NCI-H2081 (cell line): ENCODE measurements at places on chromosomes 7 and 10.

DNA sequence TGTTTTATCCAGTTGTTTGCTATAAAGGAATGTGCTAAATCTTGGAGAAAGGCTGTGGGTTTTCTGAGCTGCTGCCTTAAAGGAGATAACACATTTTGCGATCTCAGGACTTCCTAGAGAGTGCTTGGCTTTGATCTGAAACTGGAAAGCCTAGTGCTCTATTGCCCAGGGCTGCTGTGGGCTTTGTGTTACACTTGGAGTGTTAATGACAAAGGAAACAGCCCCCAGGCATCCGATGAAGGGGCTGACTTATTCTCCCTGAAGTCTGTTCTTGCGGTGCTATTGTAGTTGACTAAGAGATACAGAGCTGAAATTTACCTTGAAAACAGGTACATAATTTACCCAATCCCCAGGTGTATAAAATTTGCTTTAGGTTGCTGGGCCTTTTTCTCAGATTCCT is 74.5 kb downstream of the SND1 start:
- DNase-seq = no peak

DNA sequence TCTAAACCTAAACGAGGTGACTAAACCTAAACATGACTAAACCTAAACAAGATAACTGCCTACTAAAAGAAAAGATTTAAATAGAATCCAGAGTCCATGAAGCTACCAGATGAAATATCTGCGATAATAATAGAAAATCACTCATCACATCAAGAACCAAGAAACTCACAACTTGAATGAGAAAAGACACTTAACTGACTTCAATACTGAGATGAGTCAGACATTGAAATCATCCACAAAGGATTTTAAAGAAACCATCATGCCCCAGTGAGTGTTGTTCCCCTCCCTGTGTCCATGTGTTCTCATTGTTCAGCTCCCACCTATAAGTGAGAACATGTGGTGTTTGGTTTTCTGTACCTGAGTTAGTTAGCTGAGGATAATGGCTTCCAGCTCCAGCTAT is 416.0 kb downstream of the CALN1 start:
- DNase-seq = no peak

GRCh38 chr10:129719889-129720590 is 244.0 kb downstream of the EBF3 start:
- no peak for DNase-seq

DNA sequence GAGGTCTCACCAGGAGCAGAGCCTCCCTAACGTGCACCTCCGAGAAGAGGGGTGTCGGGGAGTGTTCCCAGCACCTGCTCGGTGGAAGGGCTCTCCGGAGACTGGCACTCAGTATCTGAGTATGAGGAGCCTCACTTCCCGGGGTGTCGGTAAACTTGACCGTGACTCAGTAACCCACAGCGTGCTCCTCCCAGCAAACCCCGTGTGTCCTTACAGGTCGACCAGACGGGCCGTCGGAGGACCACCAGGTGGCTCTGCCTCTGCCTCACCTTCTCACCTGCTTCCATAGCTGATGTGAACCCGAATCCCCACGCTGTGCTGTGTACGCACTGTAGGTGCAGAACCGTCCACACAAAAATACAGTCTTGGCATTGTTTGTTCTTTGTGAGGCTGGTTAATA is 29.0 kb upstream of the KNDC1 start:
- DNase-seq = no peak

DNA sequence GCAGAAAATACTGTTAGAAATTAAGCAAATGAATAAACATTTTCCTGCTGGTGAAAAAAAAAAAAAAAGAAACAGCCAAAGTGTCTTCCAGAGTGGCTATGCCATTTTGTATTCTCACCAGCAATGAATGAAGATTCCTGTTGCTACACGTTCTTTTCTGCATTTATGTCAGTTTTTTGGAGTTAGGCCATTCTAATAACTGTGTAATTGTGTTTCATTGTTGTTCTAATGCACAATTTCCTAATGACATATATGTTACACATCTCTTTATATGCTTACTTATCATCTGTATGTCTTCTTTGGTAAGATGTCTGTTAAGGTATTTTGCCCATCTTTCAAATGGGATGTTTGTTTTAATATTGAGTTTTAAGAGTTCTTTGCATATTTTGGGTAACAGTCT is 213.7 kb downstream of the ITGB1 start:
- no peak for DNase-seq

- DNase-seq = no peak
Measured at GRCh38 chr10:129966370-129966888, 2.4 kb upstream of the EBF3 start.

DNA sequence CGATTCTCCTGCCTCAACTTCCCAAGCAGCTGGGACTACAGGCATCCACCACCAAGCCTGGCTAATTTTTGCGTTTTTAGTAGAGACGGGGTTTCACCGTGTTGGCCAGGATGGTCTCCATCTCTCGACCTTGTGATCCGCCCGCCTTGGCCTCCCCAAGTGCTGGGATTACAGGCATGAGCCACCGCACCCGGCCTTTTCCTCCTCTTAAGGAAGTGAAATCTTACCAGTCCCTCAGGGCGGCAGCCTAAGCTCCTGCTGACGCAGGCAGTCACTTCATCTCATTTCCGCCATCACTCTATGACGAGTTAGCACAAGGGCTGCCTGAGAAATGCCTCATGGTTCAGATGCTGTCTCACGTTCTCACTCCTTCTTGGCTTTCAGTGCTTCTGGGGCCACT is 246.0 kb upstream of the SHH start:
- no peak for DNase-seq

GRCh38 chr7:15197042-15197977 is 294.8 kb upstream of the DGKB start:
- no peak for DNase-seq

DNA sequence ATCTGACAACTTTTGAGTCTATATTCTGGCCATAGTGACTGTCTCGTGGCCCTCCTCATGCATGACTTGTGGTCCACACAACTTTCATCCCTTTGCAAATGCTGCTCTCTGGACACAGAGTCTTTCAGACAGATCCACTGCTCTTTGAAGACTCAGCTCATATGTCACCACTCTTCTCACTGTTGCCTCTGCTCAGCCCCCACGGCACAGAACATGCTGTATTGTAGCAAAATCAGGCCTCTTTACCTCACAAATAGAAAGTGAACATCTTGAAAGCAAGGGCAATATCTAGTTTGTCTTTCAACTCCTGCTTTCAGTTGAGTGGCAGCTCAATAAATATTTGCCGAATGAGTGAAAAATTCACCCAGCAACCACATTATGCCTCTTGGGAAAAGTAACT is 443.5 kb downstream of the NRG3 start:
- DNase-seq = no peak

DNA sequence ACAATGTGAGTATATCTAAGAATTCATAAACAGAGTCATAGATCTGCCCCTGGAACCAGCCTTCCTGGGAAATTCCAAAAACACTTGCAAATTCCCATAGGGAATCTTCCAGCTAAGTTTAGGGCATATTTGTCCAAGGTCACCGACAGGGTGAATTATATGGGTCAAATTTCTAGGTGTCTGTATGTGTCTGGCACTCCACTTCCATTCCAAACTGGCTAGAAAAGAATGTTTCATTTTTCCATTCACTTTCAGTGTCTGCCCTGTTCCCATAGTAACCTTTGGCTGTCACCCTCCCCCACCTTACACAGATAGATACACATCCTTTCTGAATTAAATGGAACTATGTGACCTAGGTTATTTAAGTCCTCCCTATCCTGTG is 230.9 kb downstream of the CREB5 start:
- no peak for DNase-seq

- no peak for DNase-seq
Measured at GRCh38 chr7:141221007-141221612, 147.2 kb downstream of the TMEM178B start.

DNA sequence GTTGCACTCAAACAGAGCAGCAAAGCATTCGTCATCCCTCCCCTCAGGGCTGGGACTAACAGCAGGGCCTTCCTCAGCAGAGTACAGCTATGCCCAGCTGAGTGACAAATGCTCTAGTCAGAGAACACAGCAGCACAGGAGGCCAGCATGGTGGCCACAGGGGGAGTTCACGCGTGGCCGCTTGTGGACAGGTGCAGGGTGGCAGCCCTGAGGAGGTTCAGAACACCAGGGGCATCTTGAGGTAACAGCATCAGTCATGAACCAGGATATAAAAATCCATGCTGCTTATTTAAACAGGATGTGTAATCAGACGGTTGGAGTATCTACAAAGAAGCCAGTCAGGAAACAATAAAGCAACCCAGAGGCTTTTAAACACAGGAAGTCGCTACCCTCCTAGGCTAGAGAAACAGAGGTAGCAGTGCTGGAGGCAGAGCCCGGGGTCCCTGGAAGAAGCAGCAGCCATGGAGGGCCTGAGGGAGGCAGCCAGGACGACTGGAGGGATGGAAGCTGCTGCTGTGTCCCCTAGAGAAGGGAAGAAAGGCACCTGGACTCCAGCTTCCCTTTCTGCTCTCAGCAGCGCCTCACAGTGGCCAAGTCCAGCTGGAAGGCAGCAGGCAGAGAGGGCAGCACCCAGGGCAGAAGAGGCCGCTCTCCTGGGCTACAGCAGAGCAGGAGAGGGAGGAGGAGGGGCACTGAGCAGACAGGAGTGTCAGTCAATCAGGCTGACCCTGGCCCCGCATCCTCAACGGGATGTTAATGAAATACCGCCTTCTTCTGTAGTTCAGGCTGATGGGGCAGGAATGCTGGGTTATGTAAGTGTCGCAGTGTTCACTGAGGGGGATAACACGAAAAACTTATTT is 70.8 kb upstream of the UCN3 start:
- DNase-seq = peak; percentile 5

GRCh38 chr7:135970045-135970444 is 7.1 kb downstream of the MTPN start:
- no peak for DNase-seq

- DNase-seq = no peak
Measured at GRCh38 chr7:47043304-47043703, 538.6 kb downstream of the TNS3 start.

DNA sequence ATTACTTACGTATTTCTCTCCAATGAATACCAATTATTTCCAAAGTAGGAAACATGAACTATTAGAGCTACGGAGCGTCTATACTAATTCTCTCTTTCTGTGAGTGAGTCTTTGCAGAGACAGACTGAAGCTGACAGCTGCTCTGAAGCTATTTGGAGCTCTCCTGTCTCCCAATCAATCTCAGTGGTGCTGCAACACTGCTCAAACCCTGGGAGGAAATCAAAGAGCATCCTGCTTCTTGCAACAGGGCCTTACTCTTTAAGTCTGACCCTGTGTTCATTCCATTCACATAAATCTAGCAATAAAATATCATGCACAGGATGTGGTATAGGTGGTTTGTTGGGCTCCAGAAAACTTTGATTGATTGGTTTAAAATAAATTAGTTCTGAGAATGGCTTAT is 685.7 kb upstream of the IGFBP3 start:
- DNase-seq = no peak

GRCh38 chr10:73865459-73866442 is 8.6 kb downstream of the CAMK2G start:
- DNase-seq = no peak

- peak; percentile 32 for DNase-seq
Measured at GRCh38 chr10:130169136-130169859, 33.1 kb downstream of the GLRX3 start.

GRCh38 chr10:96840841-96841518 is 8.9 kb downstream of the LCOR start:
- DNase-seq = no peak

DNA sequence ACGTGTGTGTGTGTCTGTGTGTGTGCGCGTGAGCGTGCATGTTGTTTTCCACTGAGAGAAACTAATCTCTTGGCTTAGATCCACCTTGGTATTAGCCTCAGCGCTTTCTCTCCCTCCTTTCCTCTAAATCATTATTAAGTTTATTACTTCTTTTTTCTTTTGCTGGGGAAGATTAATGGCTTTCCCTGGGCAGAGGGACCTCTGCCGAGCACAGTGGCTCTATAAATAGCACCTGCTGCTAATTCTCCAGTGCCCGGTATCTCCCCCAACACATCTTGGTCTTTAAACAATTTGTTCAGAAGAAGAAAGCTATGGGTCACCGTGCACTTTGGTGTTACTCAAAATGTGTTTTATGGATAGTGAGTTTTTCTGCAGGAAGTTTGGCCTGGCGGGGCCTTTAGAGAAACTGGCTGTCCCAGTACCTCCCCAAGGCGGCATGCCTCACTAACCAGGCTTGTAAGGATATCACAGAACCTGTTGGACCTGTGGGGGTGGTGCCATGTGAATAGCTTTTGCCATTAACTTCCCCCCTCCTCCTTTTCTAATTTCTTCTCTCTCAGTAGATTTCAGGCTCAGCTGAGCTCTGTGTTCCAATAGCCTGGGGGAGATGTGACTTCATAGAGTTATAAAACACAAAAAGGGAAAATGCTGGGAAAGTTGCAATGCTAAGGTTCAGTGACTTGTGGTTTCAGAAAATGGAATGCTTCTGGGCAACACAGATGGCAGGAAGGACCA is 70.1 kb upstream of the RAB11FIP2 start:
- no peak for DNase-seq

GRCh38 chr10:87960230-87960629 is 96.8 kb downstream of the PTEN start:
- DNase-seq = no peak

DNA sequence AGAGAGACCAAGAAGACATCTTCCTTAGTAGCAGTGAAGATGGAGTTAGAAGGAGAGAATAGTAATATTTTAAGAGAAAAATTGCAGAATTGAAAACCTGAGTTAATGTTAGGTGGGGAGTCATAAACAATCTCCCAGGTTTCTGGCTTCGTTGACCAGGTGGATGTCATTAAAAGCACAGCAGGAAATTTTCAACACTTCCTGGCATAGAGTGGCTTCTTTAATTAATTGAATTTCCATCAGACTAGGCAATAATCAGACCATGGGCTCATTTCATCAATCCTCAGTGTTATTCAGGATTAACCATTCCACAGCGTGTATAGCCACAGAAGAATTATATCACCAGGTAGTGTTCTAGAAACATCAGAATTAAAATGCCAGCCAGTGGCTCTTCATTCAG is 268.2 kb downstream of the CCDC3 start:
- DNase-seq = no peak

DNA sequence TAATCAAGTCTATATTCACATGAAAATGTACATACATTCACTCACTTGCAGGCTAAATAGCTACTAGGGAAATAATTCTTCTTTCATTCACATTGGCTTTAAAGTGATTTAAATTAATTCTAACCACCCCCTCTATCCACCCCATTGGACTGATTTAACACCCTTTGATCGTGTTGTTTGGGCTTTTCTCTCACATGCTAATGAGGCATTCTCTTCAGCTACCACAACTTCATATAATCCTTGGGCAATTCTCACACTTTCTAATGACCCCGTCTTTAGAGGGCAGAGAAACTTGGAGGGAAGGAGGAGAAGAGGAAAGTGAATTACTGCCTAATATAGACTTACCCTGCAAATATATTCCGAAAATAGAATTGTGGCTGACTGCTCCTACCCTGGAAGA is 24.6 kb downstream of the GRM3 start:
- DNase-seq = no peak

DNA sequence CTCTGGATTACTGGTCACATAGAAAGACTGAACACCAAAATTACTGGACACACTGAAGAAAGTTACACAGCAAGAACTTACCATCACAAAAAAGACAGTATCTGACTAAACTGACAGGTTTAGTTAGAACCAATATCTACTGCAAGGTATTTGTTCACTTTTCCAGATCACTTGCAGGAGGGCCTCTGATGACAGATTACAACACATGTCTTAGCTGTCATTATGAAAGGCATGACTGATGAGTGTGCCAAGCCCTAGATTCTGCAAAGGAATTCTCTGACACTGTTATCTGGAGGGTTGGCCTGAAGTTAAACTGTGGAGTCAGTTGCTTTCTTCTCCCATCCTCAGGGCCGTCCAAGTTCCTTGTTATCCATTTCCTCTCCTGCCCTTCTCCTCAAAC is 242.7 kb downstream of the KIF20B start:
- DNase-seq = no peak
